Activated CD4-positive, alpha-beta memory T cell treated with anti-CD3 and anti-CD28 coated beads, Interleukin-2, amount 10 ng/mL, durations not matched to agents 7 days and 5 days (primary cell): ENCODE measurements at places on chromosomes 6 and 20.

DNA sequence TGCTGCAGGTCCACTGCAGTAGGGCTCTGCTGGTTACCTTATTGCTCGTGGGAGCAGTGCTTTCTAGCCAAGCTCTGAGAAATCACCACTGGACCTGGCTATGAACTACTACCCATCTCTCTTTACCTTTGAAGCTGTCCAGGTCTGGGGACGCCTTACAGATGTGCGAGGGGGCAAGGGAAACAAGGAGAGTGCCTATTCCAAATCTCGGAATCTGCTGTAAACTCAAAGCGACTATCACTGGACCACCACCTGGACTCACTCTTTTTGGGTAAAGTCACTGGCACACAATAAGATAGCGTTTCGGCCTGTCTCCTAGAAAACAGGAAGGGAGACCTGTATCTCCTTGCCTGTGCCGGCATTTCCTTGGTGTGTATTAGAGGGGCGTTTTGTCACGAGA lies 5.3 kb downstream of the NRN1 start:
- DNase-seq = no peak

DNA sequence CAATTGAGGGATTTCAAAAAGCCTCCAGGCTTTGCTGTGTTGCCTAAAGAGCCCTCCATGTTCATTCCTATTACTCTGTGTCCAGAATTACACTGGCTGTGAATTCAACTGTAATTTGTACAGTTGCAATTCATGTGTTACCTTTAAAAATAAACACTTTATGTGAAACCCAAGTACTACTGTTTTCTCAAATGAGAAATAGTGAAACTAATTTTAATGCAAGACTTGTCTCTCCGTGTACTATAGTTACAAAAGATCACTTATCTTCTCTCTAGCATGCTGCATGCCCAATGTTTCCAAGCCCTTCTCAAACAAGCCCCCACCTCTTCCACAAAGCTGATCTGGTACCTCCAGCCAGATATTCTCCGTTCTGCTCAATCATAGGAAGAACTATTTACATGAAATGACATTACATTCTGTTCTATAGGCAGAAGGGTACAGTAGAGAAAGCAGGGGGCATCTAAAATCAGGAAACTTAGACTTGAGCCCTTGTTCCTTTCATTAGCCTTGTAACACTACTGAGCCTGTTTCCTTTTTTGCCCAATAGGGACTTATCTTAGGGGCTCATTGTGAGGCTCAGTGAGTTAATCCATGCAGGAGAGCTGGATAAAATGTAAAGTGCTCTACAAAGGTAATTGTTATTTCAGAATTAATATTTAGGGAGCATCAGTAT lies 12.3 kb upstream of the COL9A1 start:
- no peak for DNase-seq

- DNase-seq = no peak
Observed at GRCh38 chr6:99289701-99290100, 59.8 kb downstream of the FAXC start.

DNA sequence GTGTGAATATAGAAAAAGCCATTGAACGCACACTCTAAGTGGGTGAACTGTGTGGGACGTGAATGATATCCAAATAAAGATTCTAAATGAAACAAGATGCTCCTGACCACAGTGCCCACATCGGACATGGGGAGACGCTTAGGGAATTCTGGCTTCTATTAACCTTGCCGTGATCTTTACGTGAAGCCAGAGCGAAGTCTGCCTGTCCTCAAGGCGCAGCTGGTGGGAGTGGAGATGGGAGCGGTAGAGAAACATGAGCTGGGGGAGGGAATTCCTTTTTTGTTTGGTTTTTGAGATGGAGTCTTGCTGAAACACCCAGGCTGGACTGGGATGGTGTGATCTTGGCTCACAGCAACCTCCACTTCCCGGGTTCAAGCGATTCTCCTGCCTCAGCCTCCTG lies 46.0 kb downstream of the VSTM2L start:
- no peak for DNase-seq

DNA sequence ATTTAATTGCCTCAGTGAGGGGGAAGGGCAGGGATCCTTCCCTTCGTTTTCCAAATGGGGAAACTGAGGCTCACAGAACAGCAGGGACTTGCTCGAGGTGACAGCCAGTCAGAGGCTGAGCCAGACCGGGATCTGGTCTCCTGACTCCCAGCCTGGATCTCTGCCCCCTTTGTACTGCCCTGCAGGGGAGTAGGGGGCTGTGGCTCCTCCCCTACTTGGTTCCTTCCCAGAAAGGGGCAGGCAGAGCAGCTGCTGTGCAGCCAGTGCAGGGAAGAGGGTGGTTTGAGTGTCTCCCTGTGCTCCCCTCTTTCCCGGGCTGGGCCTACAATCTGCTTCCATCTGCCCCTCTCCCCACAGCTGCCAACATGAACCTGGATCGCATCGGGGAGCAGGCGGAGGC lies 37.6 kb downstream of the UQCC2 start:
- no peak for DNase-seq
